Esophagus squamous epithelium (tissue), 5 donors: ENCODE measurements at places on chromosomes 7 and 10. TPM values are rescaled to one million over a fixed set of nuclear protein-coding genes. Genes with fewer than 3 reads are reported as not detected.

CALHM1 gene
- total RNA-seq = not detected

ZNF503 gene
- total RNA-seq = 15.3 TPM

CCDC172 gene
- total RNA-seq = not detected

SHH gene
- total RNA-seq = not detected

SFTPA1 gene
- total RNA-seq = not detected

TIMM23B gene
- total RNA-seq = 14.9 TPM

UPF2 gene
- total RNA-seq = 22.3 TPM

ADCY1 gene
- 0.40 TPM for total RNA-seq

WASL gene
- 31.6 TPM for total RNA-seq

GRID2IP gene
- total RNA-seq = 1.1 TPM

KCP gene
- total RNA-seq = 0.57 TPM

SLC39A12 gene
- not detected for total RNA-seq

MLXIPL gene
- total RNA-seq = 3.6 TPM

DNA sequence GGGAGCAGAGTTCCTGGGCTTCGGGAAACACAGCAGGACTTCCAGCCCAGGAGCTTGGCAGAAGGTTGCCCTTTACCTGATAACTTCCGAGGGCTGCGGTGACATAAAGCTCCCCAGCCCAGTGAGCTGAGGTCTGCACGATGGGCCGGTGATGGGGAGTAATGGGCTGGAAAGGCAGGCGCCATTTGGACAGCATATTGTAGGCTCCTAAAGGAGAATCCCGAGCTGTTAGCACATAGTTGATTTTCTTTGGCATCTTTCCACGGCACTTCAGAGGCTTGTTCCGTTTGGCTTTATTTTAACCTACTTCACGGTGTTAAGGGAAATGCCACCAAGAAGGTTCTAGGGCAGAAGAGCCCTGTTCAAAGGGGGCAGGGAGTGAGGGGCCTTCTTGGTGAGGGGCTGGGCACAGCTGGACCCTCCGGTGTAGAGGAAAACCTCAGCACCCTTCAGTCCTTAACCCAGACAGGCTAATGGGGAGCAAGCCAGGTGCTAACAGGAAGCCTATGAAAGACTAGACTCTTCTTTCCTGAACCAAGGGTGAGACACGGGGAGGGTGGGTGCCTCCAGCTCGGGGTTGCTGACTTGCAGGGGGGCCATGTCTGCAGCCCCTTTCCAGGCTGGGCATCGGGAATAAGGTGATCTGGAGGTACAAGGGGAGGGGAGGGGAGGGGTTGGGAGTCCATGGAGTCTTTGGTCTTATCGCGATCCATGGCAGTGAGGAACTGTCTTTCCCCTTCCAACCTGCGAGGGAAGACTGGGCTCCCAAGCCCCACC lies 347.7 kb downstream of the GLRX3 start:
- no peak for DNase-seq
- H3K27me3 ChIP-seq = no peaks in the 10 kb centered on the region
- H3K4me3 ChIP-seq = no peak overlapping the region
- no peaks in the 10 kb centered on the region for H3K4me1 ChIP-seq
- no peaks in the 10 kb centered on the region for H3K36me3 ChIP-seq

GRCh38 chr10:84715911-84716310 lies 387.5 kb downstream of the CCSER2 start:
- no peaks in the 10 kb centered on the region for H3K36me3 ChIP-seq
- no peak for DNase-seq
- no peak overlapping the region for H3K27ac ChIP-seq
- no peaks in the 10 kb centered on the region for H3K27me3 ChIP-seq

DNA sequence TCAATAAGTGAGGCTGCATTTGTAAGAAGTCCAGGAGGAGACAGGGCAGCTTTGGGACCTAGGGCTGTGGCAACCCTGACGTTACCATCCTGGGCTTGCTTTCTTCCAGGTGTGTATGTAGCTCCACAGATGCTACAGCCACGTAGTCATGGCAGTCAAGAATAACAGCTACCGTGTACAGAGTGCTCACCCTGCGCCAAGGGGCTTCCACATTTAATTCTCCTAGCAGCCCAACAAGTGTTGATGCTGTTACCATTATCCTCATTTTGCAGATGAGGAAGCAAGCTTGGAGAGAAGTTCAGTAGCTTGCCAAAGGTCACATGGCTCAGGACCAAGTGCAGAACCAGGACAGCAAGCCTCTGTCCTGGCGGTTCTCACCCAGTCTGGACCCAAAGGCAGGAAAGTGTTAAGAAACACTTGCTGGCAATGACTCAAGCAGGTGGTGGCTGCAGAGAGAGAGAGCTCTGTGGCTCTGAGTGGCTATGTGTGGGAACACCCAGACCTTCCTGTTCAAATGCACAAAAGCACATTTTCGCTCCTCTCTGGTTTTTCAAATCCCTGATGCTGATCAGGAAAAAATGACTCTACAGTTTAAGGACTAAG lies 89.8 kb downstream of the CREM start:
- no peaks in the 10 kb centered on the region for H3K27me3 ChIP-seq
- peaks cover 31% of the 10 kb centered on the region for H3K4me1 ChIP-seq

DNA sequence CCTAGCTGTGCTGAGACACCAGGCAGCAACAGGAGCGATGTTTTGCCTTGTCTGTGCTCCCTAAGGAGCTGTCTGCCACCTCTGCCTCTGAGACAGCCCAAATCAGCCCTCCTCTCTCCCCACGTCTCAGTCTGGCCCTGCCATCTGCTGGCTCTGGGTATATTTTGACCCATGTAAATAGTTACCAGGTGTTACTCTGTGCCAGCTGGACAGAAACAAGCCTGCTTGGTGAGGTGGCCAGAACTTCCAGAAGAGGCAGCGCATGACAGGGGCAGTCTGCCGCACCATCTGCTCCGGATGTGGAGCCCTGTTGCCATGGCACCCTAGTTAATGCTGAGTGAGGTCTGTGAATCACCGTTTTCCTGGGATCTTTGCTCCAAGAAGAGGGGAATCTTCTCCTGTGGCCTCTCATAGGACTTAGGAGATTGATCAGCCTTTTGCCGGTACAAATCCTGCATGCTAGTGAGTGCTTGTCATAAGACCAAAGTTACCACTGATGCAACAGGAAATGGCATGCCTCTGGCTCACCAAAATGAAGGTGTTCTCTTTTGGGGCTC lies 31.8 kb downstream of the GSTO2 start:
- H3K4me1 ChIP-seq = peaks cover 32% of the 10 kb centered on the region
- H3K36me3 ChIP-seq = no peaks in the 10 kb centered on the region

GRCh38 chr10:121216721-121217181 lies 365.6 kb downstream of the WDR11 start:
- H3K4me1 ChIP-seq = peaks cover 4% of the 10 kb centered on the region
- peak overlapping the region; percentile 79 for H3K27ac ChIP-seq
- no peaks in the 10 kb centered on the region for H3K27me3 ChIP-seq
- no peak overlapping the region for H3K4me3 ChIP-seq
- H3K36me3 ChIP-seq = no peaks in the 10 kb centered on the region
- DNase-seq = no peak

GRCh38 chr10:118407777-118408176 lies 65.7 kb upstream of the FAM204A start:
- H3K27me3 ChIP-seq = no peaks in the 10 kb centered on the region
- no peaks in the 10 kb centered on the region for H3K36me3 ChIP-seq
- no peaks in the 10 kb centered on the region for H3K4me1 ChIP-seq
- DNase-seq = no peak
- H3K27ac ChIP-seq = no peak overlapping the region
- H3K4me3 ChIP-seq = no peak overlapping the region

DNA sequence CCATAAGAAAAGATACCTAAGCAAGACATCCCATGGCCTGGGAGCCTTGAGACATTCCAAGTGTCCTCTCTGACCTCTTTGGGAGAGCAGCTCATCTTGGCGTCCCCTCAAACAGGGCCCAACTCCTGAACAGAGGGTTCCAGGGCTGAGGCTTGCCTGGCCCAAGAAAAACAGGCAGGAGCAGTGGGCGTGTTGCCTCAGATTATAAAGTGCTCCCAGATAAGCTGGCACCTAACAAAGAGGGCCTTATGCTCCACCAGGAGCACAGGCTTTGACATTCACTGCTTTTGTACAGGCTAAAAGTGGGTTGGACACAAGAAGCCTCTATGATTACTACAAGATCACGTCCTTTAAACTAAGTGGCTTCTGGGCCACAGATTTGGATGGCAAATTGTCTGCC lies 193.1 kb downstream of the FGFR2 start:
- H3K4me3 ChIP-seq = no peak overlapping the region
- peaks cover 18% of the 10 kb centered on the region for H3K4me1 ChIP-seq
- DNase-seq = no peak
- no peaks in the 10 kb centered on the region for H3K36me3 ChIP-seq
- H3K27me3 ChIP-seq = no peaks in the 10 kb centered on the region

- H3K4me3 ChIP-seq = no peak overlapping the region
- H3K36me3 ChIP-seq = no peaks in the 10 kb centered on the region
- H3K27ac ChIP-seq = no peak overlapping the region
- no peaks in the 10 kb centered on the region for H3K27me3 ChIP-seq
Observed at GRCh38 chr10:1454951-1455350, 282.4 kb downstream of the ADARB2 start.

DNA sequence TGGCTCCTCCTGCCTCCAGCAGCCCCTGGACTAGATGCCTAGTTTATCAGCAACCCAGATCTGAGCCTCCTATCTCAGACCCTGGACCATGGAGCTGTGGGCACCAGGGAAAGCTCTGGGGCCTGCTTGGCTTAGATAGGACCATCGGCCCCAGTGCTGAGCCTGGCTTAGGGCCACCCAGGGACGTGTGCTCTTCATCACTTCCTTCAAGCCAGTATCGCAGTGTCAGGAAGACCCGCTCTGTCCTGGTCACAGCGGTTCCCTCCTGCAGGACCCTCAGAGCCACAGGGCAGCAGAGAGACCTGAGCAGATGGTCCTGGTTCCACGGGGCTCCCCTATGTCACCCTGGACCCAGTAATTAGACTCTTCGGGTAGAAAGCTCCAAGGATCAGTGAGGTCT lies 105.7 kb upstream of the FAM20C start:
- H3K4me1 ChIP-seq = peaks cover 33% of the 10 kb centered on the region
- no peak overlapping the region for H3K4me3 ChIP-seq
- no peaks in the 10 kb centered on the region for H3K36me3 ChIP-seq
- no peak for DNase-seq
- no peak overlapping the region for H3K27ac ChIP-seq

GRCh38 chr7:151550656-151551286 lies 31.1 kb upstream of the RHEB start:
- H3K36me3 ChIP-seq = no peaks in the 10 kb centered on the region
- H3K4me1 ChIP-seq = peaks cover 9% of the 10 kb centered on the region
- no peak overlapping the region for H3K4me3 ChIP-seq
- no peaks in the 10 kb centered on the region for H3K27me3 ChIP-seq
- no peak for DNase-seq

GRCh38 chr7:26930201-26930600 lies 65.8 kb upstream of the SKAP2 start:
- no peaks in the 10 kb centered on the region for H3K36me3 ChIP-seq
- DNase-seq = no peak
- no peak overlapping the region for H3K4me3 ChIP-seq

- H3K36me3 ChIP-seq = no peaks in the 10 kb centered on the region
- no peak for DNase-seq
- no peak overlapping the region for H3K27ac ChIP-seq
- no peaks in the 10 kb centered on the region for H3K4me1 ChIP-seq
- no peak overlapping the region for H3K4me3 ChIP-seq
- H3K27me3 ChIP-seq = no peaks in the 10 kb centered on the region
Observed at GRCh38 chr10:31399171-31399570, 80.2 kb downstream of the ZEB1 start.

GRCh38 chr10:100509241-100509840 lies 10.3 kb downstream of the SEC31B start:
- DNase-seq = no peak
- no peaks in the 10 kb centered on the region for H3K4me1 ChIP-seq
- H3K27me3 ChIP-seq = no peaks in the 10 kb centered on the region
- no peak overlapping the region for H3K4me3 ChIP-seq
- H3K36me3 ChIP-seq = peaks cover 8% of the 10 kb centered on the region

DNA sequence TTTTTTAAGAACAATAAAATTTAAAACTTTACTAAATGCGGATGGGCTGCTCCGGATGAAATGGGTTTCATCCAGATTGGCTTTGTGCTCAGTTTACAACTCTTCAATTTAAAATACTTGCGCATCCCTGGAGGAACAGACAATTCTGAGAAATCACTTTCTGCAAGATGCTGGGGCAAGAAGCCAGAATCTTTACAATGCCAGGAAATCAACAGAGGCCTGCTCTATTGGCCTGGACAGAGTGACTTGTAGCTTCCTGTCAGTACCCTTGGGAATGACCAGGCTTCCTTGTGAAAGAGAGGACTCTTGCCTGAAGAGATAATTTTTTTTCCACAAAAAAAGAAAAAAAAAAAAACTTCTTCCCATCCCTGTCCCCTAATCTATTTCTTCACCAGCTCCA lies 3.9 kb upstream of the FAM13C start:
- no peak overlapping the region for H3K27ac ChIP-seq
- no peaks in the 10 kb centered on the region for H3K36me3 ChIP-seq
- no peaks in the 10 kb centered on the region for H3K27me3 ChIP-seq
- DNase-seq = no peak

- no peak for DNase-seq
- H3K36me3 ChIP-seq = no peaks in the 10 kb centered on the region
- no peak overlapping the region for H3K4me3 ChIP-seq
- H3K4me1 ChIP-seq = no peaks in the 10 kb centered on the region
- no peak overlapping the region for H3K27ac ChIP-seq
Observed at GRCh38 chr7:19991936-19992335, 218.5 kb upstream of the TMEM196 start.

- H3K4me3 ChIP-seq = no peak overlapping the region
- no peaks in the 10 kb centered on the region for H3K27me3 ChIP-seq
- H3K36me3 ChIP-seq = no peaks in the 10 kb centered on the region
- H3K4me1 ChIP-seq = no peaks in the 10 kb centered on the region
Observed at GRCh38 chr10:65325913-65326312, 1599.9 kb upstream of the LRRTM3 start.

- no peaks in the 10 kb centered on the region for H3K36me3 ChIP-seq
- no peak overlapping the region for H3K27ac ChIP-seq
- H3K4me1 ChIP-seq = no peaks in the 10 kb centered on the region
- no peak for DNase-seq
- no peaks in the 10 kb centered on the region for H3K27me3 ChIP-seq
Observed at GRCh38 chr10:29297678-29298077, 8.8 kb downstream of the LYZL1 start.

GRCh38 chr7:47318395-47319182 lies 263.3 kb downstream of the TNS3 start:
- no peaks in the 10 kb centered on the region for H3K27me3 ChIP-seq
- H3K4me3 ChIP-seq = no peak overlapping the region
- no peak for DNase-seq
- peaks cover 4% of the 10 kb centered on the region for H3K4me1 ChIP-seq
- H3K36me3 ChIP-seq = no peaks in the 10 kb centered on the region

DNA sequence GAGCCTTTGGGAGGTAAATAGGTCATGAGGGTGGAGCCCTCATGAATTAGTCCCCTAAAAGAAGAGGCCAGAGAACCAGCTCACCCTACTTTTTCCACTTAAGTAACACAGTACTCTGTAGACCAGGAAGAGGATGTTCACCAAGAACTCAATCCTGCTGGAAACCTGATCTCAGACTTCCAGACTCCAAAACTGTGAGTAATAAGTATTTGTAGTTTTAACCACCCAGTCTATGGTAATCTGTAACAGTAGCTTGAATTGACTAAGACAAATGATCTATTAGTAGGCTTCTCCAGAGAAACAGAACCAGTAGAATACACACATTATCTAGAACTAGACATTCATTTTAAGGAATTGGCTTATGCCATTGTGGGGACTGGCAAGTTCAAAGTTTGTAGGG lies 51.5 kb downstream of the ANKMY2 start:
- H3K27ac ChIP-seq = no peak overlapping the region
- H3K36me3 ChIP-seq = no peaks in the 10 kb centered on the region
- H3K4me3 ChIP-seq = no peak overlapping the region
- no peak for DNase-seq
- no peaks in the 10 kb centered on the region for H3K27me3 ChIP-seq
- no peaks in the 10 kb centered on the region for H3K4me1 ChIP-seq

GRCh38 chr10:69359148-69359547 lies 57.6 kb downstream of the TACR2 start:
- DNase-seq = no peak
- H3K27ac ChIP-seq = peak overlapping the region; percentile 87
- H3K4me3 ChIP-seq = no peak overlapping the region
- H3K4me1 ChIP-seq = peaks cover 45% of the 10 kb centered on the region
